ENCODE measurements at places on chromosomes 12 and 14. TPM values are rescaled to one million over a fixed set of nuclear protein-coding genes. Genes with fewer than 3 reads are reported as not detected.

DNA sequence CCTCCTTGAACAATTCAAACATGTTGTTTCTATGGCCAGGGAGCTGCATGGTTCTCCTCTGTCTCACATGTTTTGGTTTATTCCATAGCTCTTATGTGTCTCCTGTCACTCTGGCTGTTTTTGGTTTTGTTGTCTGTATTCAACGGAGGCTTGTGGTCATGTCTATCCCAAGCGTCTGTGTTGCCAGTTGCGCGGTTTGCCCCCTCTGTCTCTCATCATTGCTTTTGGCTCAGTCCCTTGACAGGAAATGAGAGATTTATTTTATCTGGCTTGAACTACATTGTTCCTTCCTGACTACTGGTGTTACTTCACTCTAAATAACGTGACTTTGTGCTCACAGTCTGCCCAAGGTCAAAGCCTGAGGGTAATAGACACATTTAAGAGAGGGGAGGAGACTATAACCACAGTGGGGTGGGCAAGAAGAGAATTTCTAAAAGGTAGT, 96.4 kb upstream of the SOX5 start:
- no peak for DNase-seq

DNA sequence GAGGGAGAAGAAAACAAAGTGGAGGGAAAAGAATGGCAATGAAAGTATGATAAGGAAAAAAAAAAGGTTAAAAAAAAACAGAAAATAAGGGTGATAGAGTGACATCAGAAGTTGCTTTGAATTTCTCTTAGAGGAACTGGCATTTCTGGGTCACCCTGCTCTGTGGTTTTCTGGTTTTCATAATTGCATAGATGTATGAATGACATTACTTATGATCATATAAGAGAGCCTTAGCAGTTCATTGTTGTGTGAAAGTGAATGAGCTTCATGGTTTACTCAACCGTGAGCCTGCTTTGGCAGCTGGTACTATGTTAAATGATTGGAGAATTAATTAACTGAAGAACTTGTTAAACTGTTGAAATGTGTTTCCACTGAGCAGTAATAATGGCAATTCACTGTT, 336.4 kb upstream of the FBXO33 start:
- DNase-seq: no peak

DNA sequence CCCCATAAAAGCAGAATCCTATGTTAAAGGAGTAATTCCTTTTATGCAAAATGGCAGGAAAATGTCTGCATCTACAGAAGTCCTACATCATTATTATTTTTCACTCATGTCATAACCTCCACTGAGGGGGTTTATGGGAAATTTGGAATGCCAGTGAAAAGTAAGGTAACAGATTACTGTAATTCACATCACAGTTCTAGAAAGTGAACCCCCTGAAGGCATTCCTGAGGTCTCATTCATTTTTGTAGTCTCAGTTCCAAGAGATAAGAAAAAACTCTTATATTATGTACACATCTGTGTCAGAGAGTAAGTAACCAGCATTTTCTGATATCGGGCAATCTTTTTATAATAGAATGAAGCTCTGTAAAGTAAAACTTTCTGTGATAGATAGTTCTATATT, 28.8 kb upstream of the BCAT1 start:
- DNase-seq: no peak

- no peak for DNase-seq
Measured at GRCh38 chr12:3697311-3697870, 55.5 kb downstream of the CRACR2A start.

DNA sequence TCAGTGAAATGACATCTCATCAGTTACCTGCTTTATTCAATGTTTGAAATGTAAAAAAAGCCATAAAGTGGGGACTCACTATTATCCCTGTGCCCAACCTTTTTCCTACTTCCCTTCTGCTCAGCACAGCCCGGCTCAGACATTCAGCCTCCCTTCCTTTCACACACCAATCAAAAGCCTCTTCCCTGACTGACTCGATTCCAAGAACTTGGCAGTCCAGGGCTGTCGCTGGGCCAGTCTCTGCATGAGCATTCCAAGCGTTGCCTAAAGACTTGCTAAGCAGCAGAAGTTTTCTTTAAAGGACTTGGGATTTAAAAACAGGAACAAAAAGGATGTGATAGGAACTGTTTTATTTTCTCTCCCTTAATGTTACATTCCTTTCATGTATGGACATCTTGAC, 22.7 kb downstream of the ITPR2 start:
- DNase-seq: peak; percentile 29

DNA sequence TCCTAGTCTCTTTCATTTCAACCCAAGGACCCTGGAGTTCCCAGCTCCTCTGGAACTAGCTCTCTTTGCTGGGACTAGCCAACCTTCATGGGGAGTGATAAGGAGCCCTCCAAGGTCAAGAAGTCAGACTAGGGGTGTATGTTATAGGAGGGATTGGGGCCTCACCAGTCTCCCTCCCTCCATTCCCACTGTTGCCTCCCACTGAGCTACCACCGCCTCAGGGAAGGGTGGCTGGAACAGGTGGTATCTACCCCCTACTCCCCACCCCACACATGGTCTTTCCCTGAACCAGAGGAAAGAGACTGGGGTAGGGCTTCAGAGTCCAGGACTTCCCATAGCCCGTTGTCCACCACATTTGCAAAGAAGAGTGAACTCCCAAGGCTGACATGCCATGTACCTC, 2.4 kb downstream of the ERBB3 start:
- no peak for DNase-seq

GRCh38 chr12:51424662-51425539, at the start of gene SLC4A8:
Gene SLC4A8 (plus strand): TSS chr12:51424831. CDS start chr12:51424988, 157 bp downstream.
- DNase-seq: peak; percentile 94

SPX gene
- 0.16 TPM for total RNA-seq

TC2N gene
- total RNA-seq: 22.8 TPM

ALG10 gene
- 32.1 TPM for total RNA-seq

AMIGO2 gene
- 8.1 TPM for total RNA-seq

LRRIQ1 gene
- total RNA-seq: 7.0 TPM

ASB2 gene
- not detected for total RNA-seq

Data from occipital lobe (tissue), 3 donors.